Stimulated activated CD8-positive, alpha-beta memory T cell treated with anti-CD3 and anti-CD28 coated beads, Interleukin-15, amount 100 ng/mL, for 4 hours (primary cell): ENCODE measurements at places on chromosomes 5 and 9.

GRCh38 chr5:96909003-96909402, 26.9 kb upstream of the LNPEP start:
- no peak for DNase-seq

- DNase-seq: no peak
These were observed 827.2 kb downstream of the MTRR start for GRCh38 chr5:8695902-8696845.

GRCh38 chr5:118043531-118043930, 944.8 kb downstream of the DTWD2 start:
- no peak for DNase-seq

DNA sequence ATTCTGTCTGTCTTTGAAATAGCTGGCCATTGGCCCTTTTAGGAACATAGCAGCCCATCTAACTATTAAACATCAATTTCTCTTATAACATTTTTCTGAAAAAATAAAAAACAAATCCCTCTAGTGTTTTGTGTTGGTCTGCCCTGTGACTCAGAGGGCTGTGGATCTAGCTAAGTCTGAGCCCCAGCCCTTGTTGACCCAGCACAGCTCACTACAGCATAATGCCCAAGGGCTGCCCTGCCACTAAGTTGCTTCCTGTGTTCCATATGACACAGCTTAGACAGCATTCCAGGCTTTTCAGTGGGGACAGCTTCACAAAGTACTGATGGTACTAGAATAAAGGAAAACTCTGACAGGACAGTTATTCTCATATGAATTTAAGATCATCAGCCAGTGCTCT, 136.0 kb downstream of the SCAMP1 start:
- DNase-seq: no peak

DNA sequence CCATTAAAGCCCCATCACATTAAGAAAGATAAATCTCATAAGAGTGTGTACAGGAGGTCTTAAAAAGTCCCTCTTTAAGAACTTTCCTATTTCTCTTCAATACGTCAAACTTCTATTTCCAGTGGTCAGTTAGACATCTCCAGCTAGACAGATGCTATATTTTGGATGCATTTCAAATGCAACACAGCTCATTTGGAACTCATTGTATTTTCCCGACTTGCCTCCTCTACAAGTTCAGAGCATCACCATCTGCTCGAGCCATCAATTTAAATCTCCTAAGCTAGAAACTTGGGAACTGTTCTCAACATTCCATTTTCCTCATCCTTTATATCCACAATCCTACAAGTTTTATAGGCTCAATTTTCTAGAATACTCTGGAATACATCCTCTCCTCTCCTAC, 3.2 kb upstream of the UHRF2 start:
- no peak for DNase-seq

- DNase-seq: no peak
These were observed 633.5 kb downstream of the DTWD2 start for GRCh38 chr5:118354797-118355196.

DNA sequence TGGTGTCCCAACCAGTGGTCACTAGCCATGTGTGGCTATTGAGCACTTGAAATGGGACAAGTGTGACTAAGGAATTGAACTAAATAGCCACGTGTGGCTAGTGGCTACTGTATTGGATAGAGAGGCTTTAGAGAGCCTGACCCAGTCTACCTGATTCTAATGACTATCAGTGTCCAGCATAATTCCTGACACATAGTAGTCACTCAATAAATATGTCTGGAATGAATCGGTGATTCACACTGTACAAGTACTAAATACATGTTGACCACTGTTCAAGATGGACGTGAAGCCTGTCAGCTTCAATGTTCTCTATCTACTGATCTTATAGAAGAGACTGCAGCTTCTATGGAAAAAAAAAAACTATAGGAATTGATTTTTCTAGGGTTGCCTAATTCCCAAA, 57.7 kb upstream of the MAST4 start:
- no peak for DNase-seq

DNA sequence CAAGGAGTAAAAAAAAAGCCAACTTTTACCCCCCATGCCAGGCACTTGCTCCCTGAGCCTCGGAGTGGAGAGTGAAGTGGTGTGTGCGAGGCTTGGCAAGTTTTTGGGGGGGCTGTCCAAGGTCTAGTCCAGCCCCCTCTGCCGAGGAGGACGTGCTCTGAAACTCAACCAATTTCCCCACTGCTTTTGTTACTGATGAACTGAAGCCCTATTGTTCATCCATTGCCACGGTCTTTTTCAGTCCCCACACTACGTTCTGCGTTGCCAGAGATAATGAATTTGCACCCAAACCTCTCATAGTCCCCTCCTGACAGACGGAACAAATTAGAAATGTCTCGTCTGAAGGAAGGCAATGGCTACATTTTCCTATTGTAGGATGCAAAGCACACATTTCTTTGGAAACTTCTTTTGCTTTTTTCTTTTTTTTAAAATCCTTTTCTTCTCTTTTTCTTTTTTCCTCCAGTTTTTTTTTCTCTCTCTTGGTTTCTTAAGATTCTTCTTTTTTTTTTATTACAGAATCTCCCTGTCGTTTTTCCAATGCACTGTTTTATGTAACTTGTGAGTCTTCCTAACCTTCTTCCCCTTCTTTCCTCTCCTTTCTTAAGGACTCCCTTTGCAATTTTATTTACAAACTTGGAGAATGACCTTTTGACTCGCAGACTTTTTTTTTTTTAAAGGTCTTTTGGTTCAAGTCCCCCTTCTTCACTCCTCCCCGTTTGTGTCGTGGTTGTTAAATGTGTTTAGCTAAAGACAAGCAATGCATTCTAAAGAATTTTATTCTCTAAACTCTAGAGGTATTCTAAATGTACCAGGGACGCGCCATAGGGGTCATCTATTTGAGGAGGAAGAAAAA, 209.5 kb downstream of the MEF2C start:
- no peak for DNase-seq

DNA sequence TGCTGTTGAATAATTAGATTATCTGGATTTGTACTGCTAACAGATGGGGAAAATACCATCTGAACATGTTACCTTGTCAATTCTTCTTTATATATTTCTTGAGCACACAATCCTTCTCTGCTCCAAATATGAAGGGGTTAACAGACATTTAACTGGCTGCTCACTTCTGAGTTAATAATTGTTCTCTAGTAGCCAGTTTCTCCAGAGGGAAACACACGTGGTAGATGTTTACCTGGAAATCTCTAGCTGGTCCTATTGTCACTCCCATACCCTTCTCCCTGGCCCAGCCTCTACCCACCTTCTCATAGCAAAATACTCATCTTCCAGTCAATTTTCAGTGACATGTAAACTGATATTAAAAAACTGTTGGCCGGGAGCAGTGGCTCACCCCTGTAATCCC, 101.5 kb upstream of the ZNF462 start:
- DNase-seq: no peak

DNA sequence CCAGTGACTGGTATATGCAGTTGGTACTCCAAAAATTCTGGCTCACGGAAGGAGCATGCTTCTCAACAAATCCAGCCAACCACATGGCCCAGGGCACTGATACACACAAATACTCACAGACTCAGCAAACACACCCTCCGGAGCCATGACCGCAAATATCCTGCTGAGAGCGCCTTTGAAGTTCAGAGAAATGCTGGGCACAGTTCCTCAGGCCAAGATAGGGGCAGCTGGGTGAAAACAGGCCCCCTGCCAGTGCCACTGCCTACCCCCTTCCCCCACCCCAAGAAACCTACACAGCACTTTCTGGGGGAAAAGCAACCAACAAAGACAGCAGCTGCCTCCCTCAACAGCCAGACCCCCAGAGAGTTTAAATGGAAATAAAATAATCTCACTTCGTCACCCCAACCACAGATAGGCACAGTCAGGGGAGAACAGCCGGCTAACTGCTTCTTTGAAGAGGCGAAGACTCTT, 120.0 kb downstream of the C5orf15 start:
- no peak for DNase-seq

- DNase-seq: peak; percentile 42
These were observed 423 bp upstream of the ABCA2 start for GRCh38 chr9:137028263-137029057.

- peak; percentile 68 for DNase-seq
These were observed at the start of gene GAPVD1 for GRCh38 chr9:125261501-125262293. Gene GAPVD1, plus strand, starts transcription at chr9:125261826. Its CDS starts 37,096 bp downstream, at chr9:125298922.

DNA sequence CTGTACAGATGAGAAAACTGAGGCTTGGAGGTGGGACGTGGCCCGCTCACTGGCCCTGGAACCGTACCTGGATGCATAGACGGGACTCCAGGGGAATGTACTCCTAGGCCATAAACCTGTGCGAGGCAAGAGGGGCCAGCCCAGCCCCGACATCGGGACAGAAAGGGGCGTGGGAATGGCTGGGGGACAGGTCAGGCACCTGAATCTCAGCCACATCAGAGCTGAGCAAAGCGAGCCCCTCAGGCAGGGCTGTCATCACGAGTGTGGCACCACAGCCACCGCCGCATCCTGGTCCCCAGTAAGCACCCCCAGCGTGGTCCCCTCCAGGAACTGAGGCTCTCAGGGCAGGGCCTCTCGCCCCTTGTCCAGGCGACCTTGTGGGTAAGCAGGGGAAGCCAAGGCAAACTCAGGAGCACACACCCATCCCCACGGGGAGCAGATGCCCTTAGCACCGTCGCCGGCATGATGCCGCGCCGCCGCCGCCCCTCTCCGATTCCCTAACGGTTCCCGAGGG, 16.5 kb downstream of the NACC2 start:
- DNase-seq: no peak

- DNase-seq: no peak
These were observed 148.2 kb upstream of the SLC12A2 start for GRCh38 chr5:127935398-127935797.
